ENCODE measurements at places on chromosomes 7 and 10.

DNA sequence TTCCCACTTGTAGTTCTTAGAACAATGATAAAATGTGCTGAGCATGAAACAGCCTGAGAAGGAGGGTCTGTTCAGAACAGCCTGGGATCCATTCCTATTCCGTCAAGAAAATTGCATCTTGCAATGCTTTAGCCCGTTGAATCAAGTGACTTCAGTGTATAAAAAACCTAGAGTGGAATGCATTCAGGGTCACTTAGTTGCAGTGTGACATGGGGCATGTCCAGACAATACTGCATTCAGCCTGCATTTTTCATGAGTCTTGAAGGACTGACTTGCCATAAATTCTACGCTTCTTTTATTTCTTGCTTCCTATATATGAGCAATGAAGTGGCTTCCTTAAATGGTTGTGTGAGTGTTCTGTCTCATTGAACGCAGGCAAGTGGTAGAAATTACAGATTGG is 758.3 kb upstream of the COBL start:
- DNase-seq, result no peak

- DNase-seq, result no peak
Observed at GRCh38 chr7:24718431-24718831, 38.8 kb downstream of the GSDME start.

GRCh38 chr7:28064437-28064836 is 116.2 kb downstream of the JAZF1 start:
- DNase-seq, result no peak

- DNase-seq, result no peak
Observed at GRCh38 chr7:94394437-94395140, at the start of gene COL1A2. COL1A2 (plus strand) TSS chr7:94394895; CDS start chr7:94395032, 137 bp downstream.

DNA sequence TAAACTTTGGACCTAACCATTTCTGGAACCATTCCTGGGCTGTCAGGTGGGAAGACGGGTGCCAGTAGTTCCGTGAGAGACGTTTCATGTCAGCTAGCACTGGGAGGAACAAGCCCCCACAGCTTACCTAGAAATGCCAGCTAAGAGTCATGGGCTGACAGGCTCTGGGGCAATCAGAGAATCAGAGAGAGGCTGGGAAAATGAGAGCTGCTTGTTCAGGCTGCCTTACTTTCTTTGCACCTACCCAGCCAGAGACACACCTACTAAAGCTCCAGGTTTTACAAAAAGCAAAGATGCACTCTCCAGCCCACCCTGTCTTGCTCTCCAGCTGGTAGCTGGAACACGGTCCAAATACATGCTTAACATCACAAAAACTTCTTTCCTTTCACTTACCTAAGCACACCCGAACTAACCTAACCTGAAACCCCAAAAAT is 688 bp downstream of the PTN start:
- DNase-seq, result no peak

DNA sequence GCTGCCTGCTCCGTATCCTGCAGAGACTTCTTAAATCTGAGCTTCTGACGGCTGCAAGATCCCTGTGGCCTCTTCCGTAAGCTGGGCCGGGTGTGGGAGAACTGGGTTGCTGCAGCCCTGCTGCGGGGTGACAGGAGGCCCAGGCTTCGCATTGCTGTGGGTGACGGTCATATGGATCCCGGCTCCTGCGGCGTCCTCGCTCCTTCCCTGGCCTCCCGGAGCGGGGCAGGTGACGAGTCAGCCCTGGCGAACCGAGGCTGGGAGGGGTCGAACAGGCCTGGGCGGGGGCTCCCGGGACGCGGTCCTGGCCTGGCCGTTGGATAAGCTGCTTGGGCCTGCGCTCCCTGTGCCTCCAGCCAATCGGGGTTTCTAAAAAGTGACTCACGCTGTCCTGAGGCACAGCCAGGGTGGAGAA is 7.8 kb upstream of the UBE2D1 start:
- no peak for DNase-seq

GRCh38 chr7:158042156-158042880 is 545.3 kb downstream of the PTPRN2 start:
- no peak for DNase-seq

GRCh38 chr7:15580604-15581351 is 19.0 kb upstream of the AGMO start:
- no peak for DNase-seq

- no peak for DNase-seq
Observed at GRCh38 chr10:93199191-93199751, 125.6 kb downstream of the CYP26A1 start.

- no peak for DNase-seq
Observed at GRCh38 chr7:142180426-142180825, 68.9 kb downstream of the MGAM2 start.

GRCh38 chr10:76882245-76882644 is 755.4 kb downstream of the KCNMA1 start:
- DNase-seq, result no peak

- no peak for DNase-seq
Observed at GRCh38 chr7:117830422-117830954, 42.8 kb downstream of the CTTNBP2 start.

GRCh38 chr10:105284476-105285215 is 643.6 kb downstream of the SORCS3 start:
- DNase-seq, result no peak

DNA sequence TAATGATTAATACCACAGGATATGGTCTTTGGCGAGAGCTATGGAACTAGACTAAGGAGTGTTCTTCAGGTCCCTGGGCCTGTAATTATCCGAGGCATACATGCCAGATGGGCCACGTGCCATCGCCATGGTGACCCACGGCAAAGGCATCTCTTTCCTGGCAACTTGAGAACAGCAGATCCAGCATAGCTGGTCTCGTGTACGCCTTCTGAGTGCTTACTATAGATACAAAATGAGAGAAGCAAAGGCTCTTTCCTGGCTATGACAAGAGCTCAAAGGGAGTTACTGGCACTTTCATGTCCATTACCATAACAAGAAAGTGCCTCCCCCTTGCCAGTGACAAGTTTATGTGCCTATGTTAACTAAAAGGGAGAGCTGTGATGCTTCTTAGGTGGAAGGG is 26.0 kb upstream of the GLI3 start:
- DNase-seq, result no peak

DNA sequence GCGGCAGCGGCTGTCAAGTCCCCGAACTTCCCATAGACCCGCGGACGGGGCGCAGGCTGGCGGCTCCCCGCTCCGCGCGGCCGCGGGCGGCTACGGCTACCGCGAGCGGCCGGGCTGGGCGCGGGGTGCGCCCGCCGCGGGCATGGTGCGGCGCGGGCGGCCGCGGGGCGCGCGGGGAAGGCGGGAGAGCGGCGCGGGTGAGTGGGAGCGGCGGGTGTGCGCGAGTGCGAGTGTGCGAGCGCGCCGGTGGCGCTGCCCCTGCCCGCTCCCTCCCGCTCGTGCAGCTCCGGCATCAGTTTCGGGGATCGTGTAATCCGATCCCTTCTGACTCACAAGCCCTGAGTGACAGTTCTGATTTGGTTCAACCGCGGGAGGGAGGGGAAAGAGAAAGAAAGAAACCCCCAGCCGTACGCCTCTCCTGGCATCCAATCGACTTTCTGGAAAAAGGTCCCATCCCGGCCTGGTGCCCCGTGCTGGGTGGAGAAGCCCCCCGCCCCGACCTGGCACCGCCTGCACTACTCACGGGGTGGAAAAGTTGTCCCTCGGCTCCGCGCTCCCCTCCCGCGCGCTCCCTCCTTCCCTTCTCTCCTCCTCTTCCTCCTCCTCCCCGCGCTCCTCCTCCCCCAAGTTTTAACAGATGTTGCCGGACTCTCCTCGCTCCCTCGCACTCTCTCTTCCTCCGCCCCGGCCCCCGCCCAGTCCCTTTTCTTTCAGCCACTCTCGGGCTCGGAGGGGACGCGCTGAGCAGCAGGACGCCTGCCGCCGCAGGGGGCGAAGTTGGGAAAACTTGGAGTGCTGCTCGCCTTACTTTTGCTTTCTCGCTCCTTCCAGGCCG is at the start of gene GLI3:
GLI3 (minus strand) TSS at position 234 of the 835 bp plus-strand sequence. CDS start 13,956 bp downstream, outside the sequence.
- no peak for DNase-seq

DNA sequence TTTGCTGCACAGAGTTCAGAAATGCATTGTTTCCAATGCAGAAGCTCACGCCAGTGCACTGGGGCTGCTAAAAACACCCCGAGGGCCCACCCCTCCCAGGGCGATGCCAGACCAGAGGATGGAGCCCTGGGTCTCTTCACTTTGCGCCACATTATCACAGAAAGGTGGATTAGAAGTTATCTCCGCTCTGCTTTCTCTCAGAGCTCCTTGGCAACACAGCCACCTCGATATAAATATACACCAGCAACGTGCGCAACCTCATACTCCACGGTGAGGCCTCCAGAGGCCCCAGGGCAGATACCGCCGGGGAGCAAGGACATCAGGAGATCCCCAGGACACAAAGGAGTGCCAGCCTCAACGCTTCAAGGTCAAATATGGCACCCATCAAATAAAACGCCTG is 121.0 kb upstream of the TBX20 start:
- DNase-seq, result no peak

DNA sequence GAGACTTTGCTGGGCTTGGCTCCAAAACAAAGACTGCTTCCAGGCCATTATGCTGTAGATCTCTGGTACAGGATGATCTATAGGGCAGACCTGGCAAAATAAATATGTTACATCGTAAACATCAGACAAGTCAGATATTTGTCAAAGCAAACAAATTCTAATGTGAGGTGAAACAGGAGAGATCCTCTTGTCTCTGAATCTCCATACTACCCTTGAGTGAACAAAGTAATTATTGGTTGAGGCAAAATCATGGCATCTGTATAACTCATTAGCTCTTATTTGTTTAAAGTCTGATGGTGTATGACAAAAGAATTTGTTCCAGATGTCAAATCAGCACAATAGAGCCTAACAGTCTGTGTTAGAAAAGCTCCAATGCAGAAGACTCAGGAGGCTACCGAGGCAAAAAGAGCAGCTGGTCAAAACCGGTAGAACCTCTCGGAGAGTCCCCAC is 1291.5 kb downstream of the TYW1 start:
- no peak for DNase-seq

DNA sequence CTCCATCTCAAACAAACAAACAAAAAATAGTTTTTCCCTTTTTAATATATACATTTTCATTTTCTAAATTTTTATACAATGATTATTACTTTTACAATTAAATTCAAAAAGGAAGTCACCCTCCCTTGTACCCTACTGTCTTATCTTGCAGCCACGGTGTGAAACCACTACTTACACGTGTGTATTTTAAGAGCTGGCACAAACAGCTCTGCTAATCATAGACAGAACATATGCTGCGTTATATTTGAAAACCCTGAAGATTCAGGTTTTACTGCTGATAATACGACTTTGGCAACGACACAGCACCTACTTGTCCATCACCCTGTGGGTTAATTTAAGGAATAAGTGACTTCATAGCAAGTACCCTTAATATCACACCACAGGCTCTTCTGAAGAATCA is 991 bp downstream of the ANKRD61 start:
- no peak for DNase-seq

- no peak for DNase-seq
Observed at GRCh38 chr7:158815083-158815799, 14.1 kb downstream of the ESYT2 start.

- no peak for DNase-seq
Observed at GRCh38 chr10:36676321-36676720, 449.1 kb upstream of the ANKRD30A start.

- no peak for DNase-seq
Observed at GRCh38 chr10:3812141-3812540, 27.1 kb upstream of the KLF6 start.

DNA sequence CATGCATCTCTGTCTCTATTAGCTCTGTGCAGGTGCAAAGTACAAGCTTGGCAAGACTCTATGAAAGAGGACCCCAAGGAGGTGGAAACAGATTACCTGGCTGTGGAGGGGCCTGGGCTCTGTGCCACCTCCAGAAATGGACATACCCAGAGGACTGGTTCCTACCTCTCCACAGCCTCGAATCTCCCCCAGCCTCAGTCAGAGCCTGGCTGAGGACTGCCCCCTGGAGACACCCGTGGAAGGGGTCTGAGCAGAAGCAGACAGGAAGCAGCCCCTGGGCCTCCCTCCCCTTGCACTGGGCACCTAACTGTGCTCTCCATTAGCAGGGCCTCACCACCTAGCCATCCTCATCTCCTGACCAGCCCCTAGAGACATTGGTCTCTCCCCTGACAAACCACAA is 92.0 kb downstream of the DLG5 start:
- DNase-seq, result no peak

DNA sequence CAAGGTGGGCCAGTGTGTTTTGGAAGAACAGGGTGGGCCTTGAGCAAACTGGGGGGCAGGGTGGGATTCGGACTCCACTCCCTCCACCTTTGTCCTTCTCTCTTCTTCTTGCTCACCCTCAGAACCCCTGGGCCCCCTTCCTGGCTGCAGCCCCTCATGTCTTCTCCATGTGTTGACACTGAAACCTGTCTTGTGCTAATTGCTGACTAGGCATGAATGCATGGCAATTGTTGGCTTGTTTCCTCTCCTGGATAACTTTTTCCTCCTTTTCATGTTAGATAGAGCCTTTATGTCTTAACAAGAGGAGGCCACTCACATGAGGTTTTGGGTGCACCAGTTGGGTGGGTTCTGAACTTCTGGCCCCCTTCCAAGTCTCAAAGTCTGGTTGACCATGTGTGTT is 181.6 kb upstream of the MKI67 start:
- DNase-seq, result no peak

DNA sequence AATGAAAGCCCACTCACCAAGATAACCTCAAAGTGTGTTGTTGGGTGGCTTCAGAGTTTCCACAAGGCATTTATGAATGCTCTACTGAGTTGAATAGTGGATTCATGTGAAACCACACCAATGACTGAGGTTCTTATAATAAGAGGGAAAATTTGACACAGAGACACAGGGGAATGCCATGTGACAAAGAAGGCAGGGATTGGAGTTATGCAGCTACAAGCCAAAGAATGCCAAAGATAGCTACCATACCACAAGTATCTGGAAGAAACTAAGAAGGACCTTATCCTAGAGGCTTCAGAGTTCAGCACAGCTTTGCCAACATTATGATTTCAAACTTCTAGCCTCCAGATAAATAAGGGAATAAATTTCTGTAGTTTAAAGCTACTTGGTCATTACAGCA is 68.0 kb upstream of the PCDH15 start:
- DNase-seq, result no peak

DNA sequence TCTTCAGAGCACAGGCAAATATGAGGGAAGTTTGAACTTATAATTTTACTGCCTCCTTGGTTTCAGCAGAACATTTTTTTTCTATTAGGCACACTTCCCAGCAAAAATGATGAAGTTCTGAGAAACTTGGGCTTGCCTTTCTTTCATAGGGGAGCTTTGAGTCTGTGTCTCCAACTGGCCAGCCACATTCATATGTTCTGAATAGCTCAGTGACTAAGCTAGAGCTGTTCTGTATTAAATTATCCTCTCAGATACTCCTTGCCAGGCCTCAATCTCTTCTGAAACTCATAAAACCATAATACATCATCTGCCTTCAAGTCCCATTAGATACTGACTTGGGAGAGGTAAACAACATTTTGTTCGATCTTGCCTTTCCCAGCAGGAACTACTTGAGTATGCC is 476.5 kb downstream of the GPAM start:
- no peak for DNase-seq

DNA sequence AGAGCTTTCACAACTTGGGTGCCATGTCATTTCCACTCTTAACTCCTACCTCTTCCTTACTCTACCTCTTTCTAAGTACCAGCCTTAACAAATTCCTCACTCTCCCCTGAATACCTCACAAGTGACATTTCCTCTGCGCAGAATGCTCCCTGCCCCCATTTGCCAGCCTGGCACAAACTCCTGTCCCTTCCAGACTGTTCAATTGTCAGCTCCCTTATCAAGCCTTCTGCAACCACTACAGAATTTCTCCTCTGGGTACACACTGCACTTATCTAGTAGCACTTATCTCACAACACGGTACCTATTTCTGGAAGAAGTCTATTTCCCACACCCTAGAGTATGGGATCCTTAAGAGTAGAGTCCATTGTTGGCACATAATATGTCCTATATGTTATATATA is 39.1 kb upstream of the ANAPC16 start:
- DNase-seq, result no peak
